Tongue (tissue), 3 donors: ENCODE measurements at places on chromosomes 4 and X.
A peak's percentile ranks its signal among the peaks of the same experiment; 100 is the strongest.

GRCh38 chr4:48073567-48074103 is 57.1 kb downstream of the NIPAL1 start:
- no peak for DNase-seq

DNA sequence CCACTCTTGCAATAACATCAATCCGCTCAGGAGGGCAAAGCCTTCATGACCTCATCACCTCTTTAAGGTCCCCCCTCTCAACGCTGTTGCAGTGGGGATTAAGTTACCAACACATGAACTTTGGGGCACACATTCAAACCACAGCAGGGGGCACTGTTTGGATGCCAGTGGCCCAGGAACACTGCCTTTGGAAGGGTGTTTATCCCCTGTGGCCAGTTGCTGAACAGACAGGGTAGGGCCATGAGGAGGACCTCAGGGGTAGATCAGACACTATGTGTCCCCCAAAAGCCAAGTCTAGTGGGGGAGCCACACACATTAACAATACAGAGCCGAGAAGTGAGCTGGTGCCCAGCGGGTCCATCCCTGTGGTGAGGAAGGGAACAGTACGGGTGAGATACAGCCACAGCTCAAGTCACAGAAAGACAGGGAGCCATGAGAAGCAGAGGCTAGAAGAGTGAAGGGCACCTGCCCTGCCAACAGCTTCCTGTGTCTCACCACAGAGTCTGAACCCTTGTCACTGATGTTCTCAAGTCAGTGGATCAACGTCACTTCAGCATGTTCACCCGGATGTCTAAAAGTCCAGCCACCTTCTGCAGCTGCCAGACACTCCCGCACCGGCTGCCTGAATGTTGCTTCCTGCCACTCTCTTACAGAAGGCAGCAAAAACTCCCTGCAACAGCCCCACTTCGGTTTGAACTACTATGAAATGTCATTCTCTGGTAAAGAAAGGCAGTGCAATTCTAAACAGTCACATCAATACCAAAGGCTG is 19.9 kb upstream of the MXD4 start:
- DNase-seq: no peak

DNA sequence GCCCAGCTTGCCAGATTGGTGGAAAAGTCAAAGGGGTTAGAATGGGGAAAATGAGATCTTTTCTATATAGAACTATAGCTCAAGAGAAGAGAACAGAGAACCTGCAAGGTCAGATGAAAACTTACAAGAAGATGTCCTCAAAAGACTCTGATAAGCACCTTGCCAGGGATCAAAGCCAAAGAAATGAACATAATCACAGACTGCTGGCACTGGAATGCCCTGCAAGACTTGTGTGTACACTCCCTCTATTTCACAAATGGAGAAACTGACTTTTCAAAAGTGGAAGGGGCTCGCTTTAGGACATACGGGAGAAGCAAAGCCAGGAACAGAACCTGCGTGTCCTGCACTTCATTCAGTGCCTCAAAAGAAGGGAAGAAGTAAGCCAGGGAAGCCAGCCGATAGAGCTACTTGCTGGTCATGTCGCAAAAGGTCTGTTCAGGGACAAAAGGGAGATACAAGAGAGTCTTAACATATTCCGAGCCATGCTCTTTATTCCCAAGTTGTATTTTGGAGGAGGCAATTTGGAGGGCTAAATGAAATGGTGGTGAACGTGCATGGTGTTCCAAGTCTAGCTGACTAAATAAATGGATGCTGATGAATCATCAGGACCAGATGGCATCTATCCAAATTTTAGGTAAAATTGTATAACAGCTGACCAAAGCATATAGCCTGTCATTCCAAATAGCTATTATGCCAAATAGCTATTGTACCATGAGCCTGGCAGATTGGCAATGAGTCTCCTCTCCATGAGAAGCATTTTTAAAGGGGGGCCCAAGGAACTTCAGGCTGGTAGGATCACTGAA is 175.6 kb upstream of the GPC4 start:
- peak; percentile 6 for DNase-seq

GRCh38 chr4:155799794-155800123 is 40.9 kb downstream of the GUCY1B1 start:
- DNase-seq: no peak

DNA sequence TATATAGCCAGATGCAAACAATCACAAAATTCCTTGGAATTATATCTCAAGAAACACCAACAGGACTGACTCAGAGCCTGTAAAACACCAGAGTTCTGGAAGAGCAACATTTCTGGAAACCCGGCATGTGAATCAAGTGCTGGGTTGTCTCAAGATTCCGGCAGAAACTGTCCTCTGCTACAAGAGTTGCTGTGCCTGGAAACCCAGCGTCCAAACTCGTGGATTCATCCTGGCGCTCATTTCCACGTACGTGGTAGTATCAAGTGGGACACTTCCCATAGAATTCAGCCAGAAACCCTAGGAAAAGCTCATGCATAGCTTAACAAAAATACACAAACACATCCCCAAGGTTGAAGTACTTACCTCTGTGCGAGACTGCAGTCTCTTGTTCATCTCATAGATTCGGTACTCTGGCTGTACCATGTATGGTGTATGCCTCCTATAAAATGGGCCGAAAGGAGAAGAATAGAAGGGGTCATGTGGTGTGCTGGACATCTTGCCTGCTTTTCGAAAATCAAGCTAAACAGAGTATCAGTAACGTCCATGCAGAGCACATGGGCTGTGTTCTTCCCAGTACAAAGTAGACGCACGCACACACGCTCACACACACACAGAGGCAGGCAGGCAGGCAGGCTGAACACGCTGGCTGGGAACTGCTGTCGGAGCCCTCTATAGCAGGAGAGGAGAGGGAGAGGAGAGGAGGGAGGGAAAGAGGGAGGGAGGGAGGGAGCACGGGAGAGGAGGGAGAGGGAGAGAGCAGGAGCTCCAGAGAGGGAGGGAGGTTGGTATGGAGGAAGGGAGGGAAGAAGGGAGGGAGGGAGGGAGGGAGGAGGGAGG is at the start of gene LDB2:
Gene LDB2 (minus strand): TSS at position 655 of the 837 bp plus-strand sequence.
- DNase-seq: peak; percentile 89

GRCh38 chrX:140712413-140713173 is 3.0 kb downstream of the LINC00632 start:
- DNase-seq: peak; percentile 95

GRCh38 chrX:136076942-136077341 is 70.4 kb upstream of the FHL1 start:
- DNase-seq: no peak

DNA sequence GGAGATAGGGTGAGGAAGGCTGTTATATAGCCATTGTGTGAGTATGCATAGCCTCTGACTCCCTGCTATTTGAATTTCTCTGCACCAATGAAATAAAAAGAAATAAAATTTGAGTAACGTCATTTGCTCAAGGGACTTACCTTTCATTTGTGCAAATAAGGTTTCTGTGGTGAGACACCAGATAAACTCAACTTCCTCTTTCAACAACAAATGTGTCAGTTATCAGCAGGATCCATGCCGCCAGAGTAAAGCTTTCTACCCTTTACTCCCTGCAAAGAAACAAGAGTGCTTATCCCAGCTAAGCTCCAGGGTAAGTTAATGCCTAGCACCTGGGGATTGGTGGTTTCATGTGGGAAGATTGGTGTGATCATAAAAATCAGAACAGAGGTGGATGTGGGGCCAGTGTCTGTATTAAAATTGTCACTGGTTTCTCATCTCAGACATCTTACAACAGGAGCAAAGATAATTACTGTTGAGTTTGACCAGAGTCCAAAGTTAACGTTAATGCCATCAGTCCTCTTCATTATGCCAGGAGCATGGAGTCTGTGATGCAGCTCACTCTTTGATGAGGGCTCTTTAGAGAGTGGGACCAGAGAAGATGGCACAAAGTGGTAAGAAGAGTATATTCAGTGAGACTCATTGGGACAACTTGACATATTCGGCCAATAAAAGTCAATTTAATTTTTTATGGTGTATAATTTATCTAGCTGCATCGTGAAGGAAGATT is at the start of gene P2RY10:
Gene P2RY10 (plus strand): TSS at position 206 of the 727 bp plus-strand sequence. CDS start 15,130 bp downstream, outside the sequence.
- no peak for DNase-seq

DNA sequence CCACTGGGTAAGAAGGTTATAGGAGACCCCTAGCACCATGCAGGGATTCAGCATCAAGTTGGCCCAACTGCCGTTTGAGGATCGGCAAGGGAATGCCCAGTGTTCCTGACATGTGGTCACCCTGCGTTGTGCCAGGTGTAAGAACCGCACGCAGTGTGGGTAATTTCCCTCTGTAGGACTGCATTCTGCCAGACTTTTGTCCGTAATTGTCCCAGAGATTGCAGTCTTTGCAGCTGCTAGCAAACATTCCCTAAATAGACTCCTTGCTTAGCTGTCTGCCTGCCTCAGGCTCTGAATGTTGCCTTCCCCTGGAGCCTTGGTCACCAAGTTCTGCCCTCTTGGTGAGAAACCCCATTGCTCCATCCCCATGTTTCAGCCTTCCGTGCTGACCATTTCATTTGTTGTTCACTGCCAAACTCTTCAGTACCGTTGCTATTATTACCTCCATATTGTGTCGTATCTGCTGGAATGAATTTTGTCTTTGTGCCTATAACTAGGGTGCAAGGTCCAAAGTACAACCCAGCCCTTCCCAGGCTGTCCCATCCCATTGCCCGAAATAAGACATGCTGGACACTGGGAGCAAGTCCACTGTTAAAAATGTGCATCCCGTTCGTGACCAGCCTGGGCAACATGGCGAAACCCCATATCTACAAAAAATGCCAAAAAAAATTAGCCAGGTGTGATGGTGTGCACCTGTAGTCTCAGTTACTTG is 53.8 kb upstream of the USP9X start:
- no peak for DNase-seq

DNA sequence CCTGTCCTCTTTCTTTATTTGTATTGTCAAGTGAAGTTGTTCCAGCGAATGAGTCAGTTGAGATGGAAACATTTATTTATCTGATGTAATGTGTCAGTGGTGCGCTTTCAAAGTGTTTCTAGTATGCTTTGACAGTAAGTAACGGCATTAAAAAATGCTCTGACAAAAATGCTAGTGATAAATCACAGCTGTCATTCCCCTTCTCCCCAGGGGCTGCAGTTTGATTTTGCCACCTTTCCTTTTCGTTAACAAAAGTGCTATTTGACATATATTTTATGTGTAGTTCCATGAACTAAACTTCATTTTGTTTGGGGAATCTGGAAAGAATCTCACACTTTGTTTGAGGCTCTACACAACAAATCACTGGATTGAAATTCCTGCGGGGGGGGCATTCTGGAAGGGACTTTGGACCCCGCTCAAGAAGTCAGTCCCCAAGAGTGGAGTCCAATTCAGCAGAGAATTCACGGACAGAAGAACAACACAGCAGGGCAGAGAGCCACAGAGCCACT is 7.6 kb upstream of the TBC1D19 start:
- DNase-seq: peak; percentile 63

DNA sequence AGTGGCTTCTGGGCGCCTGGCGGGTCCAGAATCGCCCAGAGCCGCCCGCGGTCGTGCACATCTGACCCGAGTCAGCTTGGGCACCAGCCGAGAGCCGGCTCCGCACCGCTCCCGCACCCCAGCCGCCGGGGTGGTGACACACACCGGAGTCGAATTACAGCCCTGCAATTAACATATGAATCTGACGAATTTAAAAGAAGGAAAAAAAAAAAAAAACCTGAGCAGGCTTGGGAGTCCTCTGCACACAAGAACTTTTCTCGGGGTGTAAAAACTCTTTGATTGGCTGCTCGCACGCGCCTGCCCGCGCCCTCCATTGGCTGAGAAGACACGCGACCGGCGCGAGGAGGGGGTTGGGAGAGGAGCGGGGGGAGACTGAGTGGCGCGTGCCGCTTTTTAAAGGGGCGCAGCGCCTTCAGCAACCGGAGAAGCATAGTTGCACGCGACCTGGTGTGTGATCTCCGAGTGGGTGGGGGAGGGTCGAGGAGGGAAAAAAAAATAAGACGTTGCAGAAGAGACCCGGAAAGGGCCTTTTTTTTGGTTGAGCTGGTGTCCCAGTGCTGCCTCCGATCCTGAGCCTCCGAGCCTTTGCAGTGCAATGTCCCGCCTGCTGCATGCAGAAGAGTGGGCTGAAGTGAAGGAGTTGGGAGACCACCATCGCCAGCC is at the start of gene ATOH1:
Gene ATOH1 (plus strand): TSS at position 422 of the 663 bp plus-strand sequence. CDS start 174 bp downstream, at position 596.
- DNase-seq: peak; percentile 48

DNA sequence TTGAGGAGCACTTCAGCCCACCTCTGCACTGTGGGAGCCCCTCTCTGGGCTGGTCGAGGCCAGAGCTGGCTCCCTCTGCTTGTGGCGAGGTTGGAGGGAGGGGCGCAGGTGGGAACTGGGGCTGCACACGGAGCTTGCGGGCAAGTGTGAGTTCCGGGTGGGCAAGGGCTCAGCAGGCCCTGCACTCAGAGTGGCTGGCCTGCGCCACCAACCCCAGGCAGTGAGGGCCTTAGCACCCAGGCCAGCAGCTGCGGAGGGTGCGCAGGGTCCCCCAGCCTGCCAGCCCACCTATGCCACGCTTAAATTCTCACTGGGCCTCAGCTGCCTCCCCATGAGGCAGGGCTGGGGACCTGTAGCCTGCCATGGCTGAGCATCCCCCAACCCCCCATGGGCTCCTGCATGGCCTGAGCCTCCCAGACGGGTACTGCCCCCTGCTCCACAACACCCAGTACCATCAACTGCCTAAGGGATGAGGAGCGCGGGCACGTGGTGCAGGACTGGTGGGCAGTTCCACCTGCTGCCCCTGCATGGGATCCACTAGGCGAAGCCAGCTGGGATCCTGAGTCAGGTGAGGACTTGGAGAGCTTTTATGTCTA is 110.9 kb downstream of the SLC39A8 start:
- DNase-seq: no peak

DNA sequence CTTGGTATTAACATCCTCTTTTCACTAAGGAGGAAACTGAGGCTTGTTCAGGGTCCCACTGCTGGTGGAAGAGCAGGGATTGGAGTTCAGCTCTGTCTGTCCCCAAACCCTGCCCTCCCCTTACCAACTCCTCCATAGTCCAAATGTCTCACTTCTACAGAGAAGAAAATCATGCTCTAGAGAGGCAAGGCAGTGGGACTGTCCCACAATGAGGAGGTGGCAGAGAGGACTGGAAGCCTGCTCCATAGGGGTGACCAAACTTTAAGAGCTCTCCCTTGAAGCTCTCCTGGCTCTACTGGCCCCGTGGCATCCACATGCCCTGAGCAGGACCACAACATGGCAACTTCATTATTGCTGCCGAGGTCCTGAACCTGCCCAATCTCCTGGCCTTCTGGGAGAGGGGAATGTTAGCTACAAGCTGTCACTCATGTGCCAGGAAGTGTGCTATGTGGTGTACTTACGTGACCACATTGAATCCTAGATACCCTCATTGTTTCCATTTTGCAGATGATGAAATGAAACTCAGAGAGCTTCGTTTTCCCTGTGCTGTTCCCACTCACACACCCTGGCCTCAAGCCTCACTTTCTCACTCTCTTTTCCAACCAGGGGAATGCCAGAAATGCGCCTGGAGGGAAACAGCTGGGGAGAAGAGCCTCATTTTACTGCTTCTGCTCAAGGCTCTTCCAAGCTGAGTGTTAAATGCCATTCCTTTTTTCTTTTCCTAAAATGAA is 71.5 kb downstream of the ANAPC4 start:
- DNase-seq: peak; percentile 61

GRCh38 chr4:8895295-8895694 is 23.7 kb upstream of the HMX1 start:
- DNase-seq: no peak

GRCh38 chrX:78710171-78710570 is 37.3 kb upstream of the LPAR4 start:
- no peak for DNase-seq

GRCh38 chrX:134512566-134512965 is 52.6 kb downstream of the HPRT1 start:
- DNase-seq: no peak

- DNase-seq: no peak
Measured at GRCh38 chr4:56857601-56858309, 36.3 kb upstream of the SPINK2 start.

- DNase-seq: no peak
Measured at GRCh38 chr4:161256716-161257115, 907.1 kb downstream of the FSTL5 start.

GRCh38 chrX:115400960-115401359 is 111.4 kb downstream of the LUZP4 start:
- no peak for DNase-seq
